ENCODE measurements at places on chromosomes 6 and 20. TPM values are rescaled to one million over a fixed set of nuclear protein-coding genes. Genes with fewer than 3 reads are reported as not detected.

The SYNDIG1 gene
- total RNA-seq, result 24.2 TPM

The MEP1A gene
- not detected for total RNA-seq

DNA sequence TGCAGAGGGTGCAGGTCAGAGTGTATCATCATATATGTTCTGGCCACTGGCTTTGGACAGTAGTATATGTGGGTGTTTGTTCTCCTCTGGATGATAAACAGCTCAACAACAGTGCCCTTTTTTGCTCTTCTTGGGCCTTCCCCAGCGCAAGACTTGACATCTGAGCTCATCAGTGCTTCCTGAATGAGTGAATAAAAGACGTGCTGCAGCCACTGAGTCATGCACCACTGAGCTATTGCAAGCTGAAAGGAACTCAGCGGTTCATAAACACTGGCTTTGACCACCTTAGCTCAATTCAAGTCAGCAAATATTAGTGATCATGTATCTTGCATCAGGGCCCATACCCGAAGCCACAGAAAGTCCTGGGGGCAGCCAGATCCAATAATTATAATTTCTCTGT, 105.3 kb upstream of the KCNG1 start:
- ATAC-seq, result peak; percentile 58

- no peak for ATAC-seq
These were observed 22.9 kb downstream of the RANBP9 start for GRCh38 chr6:13688692-13689196.

DNA sequence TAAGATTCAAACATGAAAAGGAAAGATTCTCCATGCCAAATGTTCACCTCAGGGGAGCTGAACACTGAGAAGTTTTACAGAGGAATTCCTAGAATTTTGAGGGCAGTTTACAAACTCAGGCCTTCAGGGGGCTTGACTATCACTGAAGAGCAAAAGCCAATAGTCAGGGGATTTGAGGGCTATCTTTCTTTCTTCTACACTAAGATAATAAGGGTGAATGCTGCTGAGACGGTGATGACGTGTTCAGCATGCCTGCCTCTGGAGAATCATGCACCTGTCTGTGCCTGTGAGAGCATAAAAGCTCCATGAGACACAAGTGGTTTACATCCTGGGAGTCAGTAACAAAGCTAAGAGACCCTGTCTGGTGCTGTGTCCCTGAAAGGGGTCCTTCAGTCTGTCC, 1085.6 kb downstream of the KIF16B start:
- ATAC-seq, result no peak

DNA sequence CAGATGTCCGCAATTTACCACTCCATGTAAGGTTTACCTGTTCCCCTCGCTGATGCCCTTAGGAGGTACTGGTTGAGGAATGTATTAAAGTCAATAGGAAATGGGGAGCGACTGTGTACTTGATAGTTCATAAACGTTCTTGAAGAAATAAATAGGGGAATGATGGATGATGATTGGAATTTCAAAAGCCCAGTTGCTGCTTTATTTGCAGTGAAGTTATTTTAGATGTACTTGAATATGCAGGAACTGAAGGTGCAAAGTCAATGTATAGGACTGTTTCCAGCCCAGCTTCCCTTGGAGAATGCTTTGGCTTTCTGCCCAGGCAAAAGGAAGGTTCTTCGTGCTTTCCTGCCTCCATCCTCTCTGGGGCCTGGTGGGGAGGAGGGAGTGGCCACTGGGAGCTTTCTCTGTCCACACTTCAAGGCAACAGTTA, 19.8 kb downstream of the ADGRF5 start:
- ATAC-seq, result no peak

The SLC17A2 gene
- 0.31 TPM for total RNA-seq

- peak; percentile 66 for ATAC-seq
These were observed at the start of gene RALY for GRCh38 chr20:33993576-33994221. Gene RALY (plus strand): TSS chr20:33993911. CDS start chr20:34072075, 78,164 bp downstream.

The PLAGL1 gene
- total RNA-seq, result 23.5 TPM

- peak; percentile 83 for ATAC-seq
These were observed 15.5 kb downstream of the SDCBP2 start for GRCh38 chr20:1313236-1313964.

GRCh38 chr6:76631622-76632021, 559.2 kb upstream of the IMPG1 start:
- ATAC-seq, result peak; percentile 58

- ATAC-seq, result peak; percentile 89
These were observed 174.0 kb downstream of the GJA10 start for GRCh38 chr6:90068264-90068663.

The JAG1 gene
- 37.8 TPM for total RNA-seq

- no peak for ATAC-seq
These were observed 122.8 kb upstream of the ZNF217 start for GRCh38 chr20:53716395-53716794.

The TMEM74B gene
- total RNA-seq, result 1.2 TPM

DNA sequence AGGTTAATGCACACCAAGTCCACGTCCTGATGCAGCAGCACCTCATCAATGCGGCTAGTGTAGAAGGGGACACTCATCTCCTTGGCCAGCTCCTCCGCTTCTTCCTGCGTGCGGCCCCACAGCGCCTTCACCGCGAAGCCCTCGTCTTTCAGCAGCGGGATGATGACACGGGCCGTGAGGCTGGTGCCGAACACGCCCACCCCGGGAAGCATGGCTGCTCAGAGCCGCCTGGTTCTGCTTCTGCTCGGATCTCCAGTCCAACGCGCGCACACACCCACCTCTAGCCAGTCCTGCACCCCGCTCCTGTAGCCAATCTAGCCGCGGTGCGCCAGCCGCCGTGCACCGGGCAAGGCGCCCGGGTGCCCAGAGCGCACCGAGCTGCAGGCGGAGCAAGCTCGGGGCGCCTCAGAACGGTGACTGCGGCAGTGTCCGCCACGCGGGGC, 700 bp downstream of the GFOD1 start:
- ATAC-seq, result peak; percentile 26

- no peak for ATAC-seq
These were observed 28.9 kb upstream of the SMIM8 start for GRCh38 chr6:87293526-87293925.

The BNIP5 gene
- not detected for total RNA-seq

The CCR6 gene
- total RNA-seq, result 0.28 TPM

- ATAC-seq, result no peak
These were observed 1.7 kb downstream of the SAPCD1 start for GRCh38 chr6:31764198-31764597.

DNA sequence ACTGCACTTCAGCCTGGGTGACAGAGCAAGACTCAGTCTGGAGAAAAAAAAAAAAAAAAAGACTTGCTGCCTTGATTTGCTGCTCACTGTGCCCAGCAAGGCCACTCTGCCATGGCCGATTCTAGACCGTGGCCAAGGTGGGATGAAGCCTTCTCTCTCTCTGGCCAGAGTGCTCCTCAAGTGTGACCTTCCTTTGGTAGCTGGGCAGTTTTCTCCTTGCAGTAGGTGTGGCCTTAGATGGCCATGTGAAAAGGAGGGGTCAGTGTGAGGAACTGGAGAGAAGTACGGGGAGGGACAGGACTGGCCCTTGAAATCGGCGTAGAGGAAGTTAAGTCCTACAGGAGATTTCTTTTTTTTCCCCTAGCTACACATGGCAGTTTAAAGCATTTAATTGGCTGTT, 272.0 kb downstream of the ARID1B start:
- no peak for ATAC-seq

DNA sequence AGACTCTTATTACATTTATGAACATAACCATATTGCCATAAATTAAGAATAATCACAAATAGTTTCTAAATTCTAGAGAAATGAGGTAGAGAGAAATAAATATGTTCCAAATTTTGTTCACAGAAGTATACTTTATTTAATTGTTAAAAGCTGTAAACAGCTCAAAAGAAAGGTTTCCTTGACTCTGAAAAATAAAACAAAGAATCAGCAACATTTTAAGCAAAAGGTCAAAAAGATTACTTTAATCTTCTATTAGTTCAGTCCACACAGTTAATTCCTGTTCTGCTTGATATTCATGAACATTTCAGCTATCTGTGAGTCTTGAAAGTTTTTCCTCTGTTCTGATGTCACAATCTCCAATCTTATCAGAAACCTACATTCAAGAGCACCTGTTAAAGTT, 197.9 kb downstream of the GJA1 start:
- ATAC-seq, result no peak

GRCh38 chr6:152695372-152696045, 2.2 kb upstream of the MYCT1 start:
- ATAC-seq, result peak; percentile 48

DNA sequence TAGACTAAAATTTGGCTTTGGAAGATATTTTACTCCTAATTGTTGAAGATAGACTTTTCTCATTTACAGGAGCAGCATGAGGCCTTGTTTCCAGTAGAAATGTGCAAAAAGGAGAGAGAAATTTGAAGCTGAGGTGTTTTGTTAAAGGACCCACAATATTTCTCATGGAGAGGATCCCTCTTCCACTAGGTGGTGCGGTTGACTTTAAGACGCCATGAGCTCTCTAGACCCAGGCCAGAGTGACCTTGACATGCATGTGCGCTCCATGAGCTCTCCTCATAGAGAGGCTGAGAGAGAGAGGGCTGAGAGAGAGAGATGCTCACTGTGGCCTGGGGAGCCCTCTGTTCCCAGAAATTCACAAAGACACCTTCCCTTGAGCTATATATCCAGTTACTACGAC, 861.2 kb upstream of the EYS start:
- ATAC-seq, result no peak

DNA sequence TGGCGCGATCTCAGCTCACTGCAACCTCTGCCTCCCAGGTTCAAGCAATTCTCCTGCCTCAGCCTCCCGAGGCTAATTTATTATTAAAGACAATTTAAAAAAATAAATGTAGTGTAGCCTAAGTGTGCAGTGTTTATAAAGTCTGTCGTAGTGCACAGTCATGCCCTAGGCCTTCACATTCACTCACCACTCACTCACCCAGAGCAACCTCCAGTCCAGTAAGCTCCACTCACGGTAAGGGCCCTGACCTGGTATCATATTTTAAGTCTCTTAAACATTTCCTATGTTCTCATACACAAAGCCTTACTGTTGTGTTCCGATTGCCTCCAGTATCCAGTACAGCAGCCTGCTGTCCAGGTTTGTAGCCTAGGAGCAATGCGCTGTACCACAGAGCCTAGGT, 168.2 kb upstream of the FOXQ1 start:
- no peak for ATAC-seq

The SLC22A2 gene
- total RNA-seq, result 0.44 TPM

The CCM2L gene
- total RNA-seq, result 0.53 TPM

The PSMG4 gene
- total RNA-seq, result 41.0 TPM

DNA sequence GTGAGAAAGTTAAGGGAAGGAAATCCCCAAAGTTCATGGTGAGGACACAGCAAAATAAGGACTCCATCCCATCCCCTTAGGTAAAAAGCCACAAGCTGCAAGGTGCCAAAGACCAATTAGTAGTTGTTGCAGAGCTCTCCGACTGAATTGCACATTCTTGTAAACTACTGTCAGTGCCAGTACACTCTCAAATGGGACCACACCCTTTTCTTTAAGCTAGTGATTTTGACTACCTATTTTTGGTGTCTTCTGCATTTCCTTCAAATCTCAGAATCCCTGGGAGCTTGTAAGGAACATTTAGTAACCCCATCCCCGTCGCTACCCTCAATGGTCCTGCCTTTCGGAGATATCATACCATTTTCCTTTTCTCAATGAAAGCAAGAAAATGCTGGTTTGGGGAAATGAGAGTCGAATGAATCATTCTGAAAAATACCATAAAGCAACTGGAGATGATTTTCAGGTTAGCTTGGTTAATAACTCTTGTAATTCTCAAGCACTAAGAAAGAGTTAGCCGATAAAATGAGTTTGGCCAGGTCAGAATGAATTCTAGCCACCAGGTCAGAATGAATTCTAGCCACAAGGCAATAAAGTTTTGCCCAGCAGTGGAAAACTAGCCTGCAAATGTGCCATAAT, 5.2 kb upstream of the HMGN3 start:
- no peak for ATAC-seq

The OR12D3 gene
- total RNA-seq, result not detected

DNA sequence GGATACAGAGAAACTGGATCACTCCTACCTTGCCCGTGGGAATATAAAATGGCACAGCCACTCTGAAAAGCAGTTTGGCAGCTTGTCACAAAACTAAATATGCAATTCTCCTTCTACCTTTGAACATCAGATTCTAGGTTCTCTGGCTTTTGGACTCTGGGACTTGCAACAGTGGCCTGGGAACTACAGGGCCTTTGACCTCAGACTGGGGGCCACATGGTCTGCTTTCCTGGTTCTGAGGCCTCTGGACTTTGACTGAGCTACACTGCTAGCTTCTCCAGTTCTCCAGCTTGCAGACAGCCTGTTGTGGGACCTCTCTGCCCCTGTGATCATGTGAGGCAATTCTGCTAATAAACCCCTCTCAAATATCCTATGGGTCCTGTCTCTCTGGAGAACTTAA, 168.8 kb downstream of the CDH26 start:
- no peak for ATAC-seq

DNA sequence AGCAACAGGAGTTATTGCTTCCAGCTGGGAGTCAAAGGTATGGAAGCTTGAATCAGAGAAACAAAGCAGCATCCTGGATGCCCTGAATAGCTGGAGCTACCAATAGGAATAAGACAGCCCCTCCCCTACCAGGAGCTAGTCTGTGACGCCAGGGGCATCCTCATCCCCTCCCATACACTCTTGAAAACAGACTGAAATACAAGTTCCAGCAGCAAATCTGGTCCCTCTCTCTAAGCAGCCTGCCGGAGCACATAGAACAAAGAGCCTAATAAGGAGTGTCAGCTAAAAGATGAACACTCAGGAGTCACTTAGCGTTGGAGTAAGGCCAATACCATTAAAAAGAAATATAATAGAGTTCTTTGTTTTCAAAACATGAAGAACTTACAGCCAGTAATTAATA, 25.6 kb downstream of the FILIP1 start:
- ATAC-seq, result peak; percentile 33

- peak; percentile 63 for ATAC-seq
These were observed 50.0 kb upstream of the FOXO3 start for GRCh38 chr6:108510461-108511319.

The KIAA0408 gene
- total RNA-seq, result 1.7 TPM

The JPH2 gene
- total RNA-seq, result 0.09 TPM

GRCh38 chr6:53979468-53980067, 131.7 kb upstream of the MLIP start:
- no peak for ATAC-seq

DNA sequence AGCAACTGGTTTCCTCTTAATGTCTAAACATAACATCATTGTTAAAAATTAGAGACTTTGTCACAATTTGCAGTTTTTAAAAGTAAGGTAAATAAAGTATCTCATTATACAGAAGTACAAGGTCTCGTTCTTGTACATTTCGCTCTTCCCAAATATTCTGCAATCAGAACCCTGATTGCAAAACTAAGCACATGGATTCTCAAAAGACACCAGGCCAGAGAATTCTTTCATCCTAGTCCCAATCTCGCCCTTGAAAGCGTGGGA, 355 bp upstream of the AKAP7 start:
- no peak for ATAC-seq

GRCh38 chr6:44527583-44528369, 140.3 kb downstream of the CDC5L start:
- no peak for ATAC-seq

- ATAC-seq, result no peak
These were observed 51.9 kb upstream of the SAYSD1 start for GRCh38 chr6:39166912-39167290.

- ATAC-seq, result peak; percentile 95
These were observed 190.4 kb upstream of the JAG1 start for GRCh38 chr20:10864076-10864672.

The NOTCH4 gene
- 5.6 TPM for total RNA-seq

The L3MBTL1 gene
- total RNA-seq, result 12.2 TPM
